ENCODE measurements at places on chromosomes 16 and 17. TPM values are rescaled to one million over a fixed set of nuclear protein-coding genes. Genes with fewer than 3 reads are reported as not detected.

DNA sequence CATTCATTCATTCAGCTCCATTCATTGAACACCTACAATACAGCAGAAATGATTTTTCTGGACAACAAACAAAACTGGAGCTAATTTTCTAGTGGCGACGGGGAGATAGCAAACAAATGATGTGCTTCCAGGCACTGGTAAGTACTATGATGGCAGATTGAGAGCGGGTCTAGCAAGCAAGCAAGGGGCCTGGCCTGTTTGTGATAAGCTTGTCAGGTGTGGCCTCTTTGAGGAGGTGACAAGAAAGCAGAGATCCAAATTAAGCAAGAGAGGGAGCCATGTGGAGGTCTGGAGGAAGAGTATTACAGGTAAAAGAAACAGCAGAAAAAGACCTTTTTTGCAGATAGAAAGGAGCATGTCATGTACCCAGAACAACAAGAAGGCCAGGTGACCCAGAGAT, 216.1 kb upstream of the CPHXL start:
- DNase-seq: no peak

GRCh38 chr16:72286936-72287620, 115.1 kb upstream of the PMFBP1 start:
- DNase-seq: no peak

- DNase-seq: no peak
These were observed 4.2 kb downstream of the EIF1 start for GRCh38 chr17:41692722-41693521.

TVP23A gene
- not detected for total RNA-seq

KRTAP9-4 gene
- total RNA-seq: not detected

All from myocyte (in vitro differentiated cells).